ENCODE measurements at places on chromosomes 3 and 15.

GRCh38 chr3:95711789-95712188, 1102.6 kb upstream of the EPHA6 start:
- no peak for DNase-seq

GRCh38 chr15:39549912-39550311, 31.0 kb upstream of the THBS1 start:
- no peak for DNase-seq

- no peak for DNase-seq
These were observed 82.6 kb upstream of the TJP1 start for GRCh38 chr15:29904757-29905417.

DNA sequence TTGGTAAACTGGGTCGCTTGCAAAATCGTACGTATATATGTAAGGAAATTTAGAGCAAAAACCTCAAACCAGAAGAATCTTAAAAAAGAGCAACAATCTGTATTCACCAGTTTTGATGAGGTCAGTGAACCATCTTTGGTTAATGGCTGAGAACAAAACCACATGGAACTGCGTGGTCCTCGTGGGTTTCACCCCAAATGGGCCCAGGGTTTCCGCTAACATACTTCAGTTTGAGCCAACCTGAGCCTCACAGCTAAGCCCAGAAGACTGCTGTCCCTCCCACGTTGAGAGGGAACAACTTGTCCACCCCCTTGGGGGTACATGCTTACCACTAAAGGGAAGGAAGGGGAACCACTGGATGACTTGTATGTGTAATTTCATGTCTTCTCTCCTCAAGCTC, 204.6 kb downstream of the CACNA2D3 start:
- DNase-seq: no peak

GRCh38 chr15:77810130-77810571, 177.4 kb upstream of the LINGO1 start:
- DNase-seq: no peak

DNA sequence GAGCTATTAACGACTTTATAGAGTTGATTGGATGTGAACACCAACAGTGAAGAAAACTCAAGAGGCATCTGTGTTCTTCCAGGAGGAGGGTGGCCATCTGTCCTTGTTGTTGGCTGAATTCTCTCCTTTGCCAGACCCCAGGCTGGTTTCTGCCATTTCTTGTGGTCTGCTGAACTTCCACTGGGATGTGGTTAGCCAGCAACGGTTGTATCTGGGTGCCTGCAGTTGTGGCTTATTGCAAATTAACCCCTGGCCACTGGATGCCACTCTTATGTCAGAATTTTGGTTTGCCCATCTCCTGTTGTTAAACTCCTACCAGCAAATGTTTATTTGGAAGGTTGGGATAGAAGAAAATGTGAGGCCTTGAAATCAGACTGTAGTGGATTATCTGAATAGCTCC, 163.6 kb upstream of the TBC1D5 start:
- peak; percentile 1 for DNase-seq

- no peak for DNase-seq
These were observed 90.9 kb upstream of the ASB14 start for GRCh38 chr3:57383406-57383805.

GRCh38 chr3:158713094-158713499, 19.2 kb downstream of the RARRES1 start:
- DNase-seq: peak; percentile 97

- DNase-seq: no peak
These were observed 37.3 kb upstream of the IGF1R start for GRCh38 chr15:98610991-98611390.

GRCh38 chr15:48972750-48973503, 9.2 kb upstream of the SHC4 start:
- DNase-seq: no peak

DNA sequence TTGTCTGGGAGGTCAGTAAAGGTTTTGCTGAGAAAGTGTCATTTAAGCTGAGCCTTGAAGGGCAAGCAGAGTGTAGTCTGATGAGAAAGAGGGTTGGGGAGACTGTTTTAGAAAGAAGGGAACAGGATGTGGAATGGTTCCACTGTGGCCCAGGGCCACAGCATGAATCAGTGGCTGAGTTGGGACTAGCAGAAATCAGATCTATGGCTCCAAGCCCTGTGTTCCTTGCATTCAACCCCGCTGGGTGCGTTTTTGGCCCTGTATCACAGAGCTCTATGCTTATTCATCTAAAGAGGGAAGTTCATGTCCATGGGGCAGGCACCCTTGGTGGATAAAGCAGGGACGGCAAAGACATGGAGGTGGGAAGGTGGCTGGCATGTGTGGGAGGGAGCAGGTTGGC, 151.3 kb downstream of the CACNA1D start:
- DNase-seq: no peak

- peak; percentile 34 for DNase-seq
These were observed 378.2 kb upstream of the AZI2 start for GRCh38 chr3:28726840-28727239.

DNA sequence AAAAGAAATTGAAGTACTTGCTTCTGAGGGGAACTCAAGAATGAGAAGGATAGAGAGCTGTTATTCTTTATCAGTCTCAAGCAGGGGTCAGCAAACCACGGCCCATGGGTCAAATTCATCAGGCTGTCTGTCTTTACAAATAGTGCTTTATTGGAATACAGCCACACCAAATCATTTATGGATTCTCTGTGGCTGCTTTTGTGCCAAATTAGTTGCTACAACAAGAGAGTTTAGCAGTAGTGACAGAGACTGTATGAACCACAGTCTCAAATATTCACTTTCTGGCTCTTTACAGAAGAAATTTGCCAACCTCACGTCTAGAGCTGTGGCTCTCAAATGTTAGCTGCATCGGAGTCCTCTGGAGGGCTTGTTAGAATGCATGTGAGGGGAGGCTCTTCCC, 258.0 kb upstream of the RARB start:
- no peak for DNase-seq

Data from choroid plexus epithelial cell (primary cell).